Activated CD4-positive, alpha-beta memory T cell treated with anti-CD3 and anti-CD28 coated beads for 36 hours (primary cell): ENCODE measurements at places on chromosomes 6 and 20. TPM values are rescaled to one million over a fixed set of nuclear protein-coding genes. Genes with fewer than 3 reads are reported as not detected.

GRCh38 chr6:109713097-109713496 is 22.0 kb downstream of the FIG4 start:
- peak; percentile 53 for DNase-seq

DNA sequence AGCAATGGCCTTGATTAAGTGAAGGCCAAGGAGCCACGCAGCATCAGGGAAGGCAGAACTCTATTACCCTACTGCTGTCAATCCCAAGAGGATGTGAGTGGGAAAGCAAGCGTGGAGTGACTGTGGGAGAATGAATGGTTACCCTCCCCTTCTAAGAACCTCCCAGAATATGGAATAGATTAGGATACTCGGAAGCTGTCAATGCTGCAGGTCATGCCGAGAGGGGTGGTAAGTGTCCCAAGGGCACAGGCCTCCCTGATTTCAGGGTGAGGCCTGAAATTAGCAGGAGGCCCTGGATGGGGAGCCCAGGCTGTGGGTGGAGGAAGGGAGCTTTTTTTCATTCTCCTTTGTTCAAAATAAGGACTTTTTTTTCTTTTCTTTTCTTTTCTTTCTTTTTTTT is 179.9 kb upstream of the JAG1 start:
- no peak for DNase-seq

DNA sequence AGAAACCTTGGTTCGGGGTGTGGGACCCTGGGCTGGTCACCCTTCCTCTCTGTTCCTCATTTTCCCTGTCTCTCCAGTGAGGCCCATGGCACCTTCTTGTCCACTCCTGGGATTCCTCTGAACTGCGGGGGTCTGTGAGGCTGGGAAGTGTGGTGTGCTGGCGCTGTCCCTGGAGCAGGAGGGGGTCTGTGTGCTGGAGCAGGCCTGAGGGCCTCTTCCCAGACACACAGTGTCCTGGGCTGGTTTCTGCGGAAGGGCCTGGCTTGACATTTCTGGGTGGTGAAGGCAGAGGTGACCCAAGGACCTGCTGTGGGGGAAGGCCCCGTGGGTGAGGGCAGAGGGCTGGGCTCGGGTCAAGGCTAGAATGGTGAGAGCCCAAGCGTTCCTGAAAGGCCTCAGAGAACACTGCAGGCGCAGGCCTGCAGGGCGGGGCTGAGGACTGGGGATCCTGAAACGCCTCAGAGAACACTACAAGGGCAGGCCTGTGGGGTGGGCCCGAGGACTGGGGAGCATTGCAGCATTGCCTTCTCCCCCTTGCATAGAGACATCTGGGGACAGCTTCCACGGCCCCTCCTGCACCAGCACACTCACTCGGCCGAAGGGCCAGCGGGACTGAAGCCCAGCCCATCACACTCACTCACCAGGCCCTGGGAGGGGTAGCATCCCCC is 10.6 kb upstream of the BAK1 start:
- no peak for DNase-seq

The KIAA0408 gene
- 6.5 TPM for total RNA-seq

The MMP24 gene
- not detected for total RNA-seq

The GNAS-AS1 gene
- 1.1 TPM for total RNA-seq

The LRFN2 gene
- total RNA-seq = not detected

The ADRM1 gene
- 98.6 TPM for total RNA-seq

The C6orf15 gene
- total RNA-seq = not detected

The BEND6 gene
- not detected for total RNA-seq
